Spinal cord (tissue), 10 donors: ENCODE measurements at places on chromosomes 12 and 14. TPM values are rescaled to one million over a fixed set of nuclear protein-coding genes. Genes with fewer than 3 reads are reported as not detected.

The SERPINA5 gene
- total RNA-seq = 1.6 TPM

The CPSF2 gene
- total RNA-seq = 56.8 TPM

The HCAR1 gene
- total RNA-seq = 8.0 TPM

The EXOC3L4 gene
- 0.50 TPM for total RNA-seq

The CHPT1 gene
- total RNA-seq = 53.1 TPM

The B3GNT4 gene
- total RNA-seq = 6.0 TPM

The NKX2-1 gene
- total RNA-seq = 0.39 TPM

The PAX9 gene
- 0.79 TPM for total RNA-seq

The NOVA1 gene
- 166 TPM for total RNA-seq

The ESRRB gene
- 0.99 TPM for total RNA-seq

The SYCP3 gene
- total RNA-seq = 0.20 TPM

The OVCH1 gene
- 1.6 TPM for total RNA-seq
